Stimulated activated CD8-positive, alpha-beta memory T cell treated with anti-CD3 and anti-CD28 coated beads, Interleukin-4, amount 100 ng/mL, for 4 hours (primary cell): ENCODE measurements at places on chromosomes 7 and 10.

- DNase-seq = no peak
These were observed 90.1 kb downstream of the TEX36 start for GRCh38 chr10:125592897-125593296.

GRCh38 chr7:16347066-16347826 is 74.1 kb downstream of the CRPPA start:
- DNase-seq = no peak

DNA sequence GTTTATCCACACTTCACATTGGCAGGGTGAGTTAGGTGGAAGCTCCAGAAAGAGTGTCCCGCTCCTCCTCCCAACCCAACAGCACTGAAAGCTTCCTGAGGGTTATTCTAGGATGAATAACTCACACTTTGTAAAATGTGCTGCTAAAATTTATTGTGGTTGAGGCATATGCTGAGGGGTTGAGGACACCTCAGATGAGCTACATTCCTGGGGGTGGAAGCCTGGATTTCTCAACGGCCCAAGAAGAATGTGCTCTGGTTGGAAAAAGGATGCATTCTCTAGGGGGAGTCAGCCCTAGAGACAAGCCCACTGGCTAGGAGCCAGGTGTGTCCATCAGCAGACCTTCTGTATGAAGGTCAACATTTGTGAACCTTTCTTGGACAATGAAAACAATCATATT is 91.5 kb upstream of the PDE1C start:
- no peak for DNase-seq

GRCh38 chr10:637221-637620 is 52.2 kb downstream of the DIP2C start:
- no peak for DNase-seq

DNA sequence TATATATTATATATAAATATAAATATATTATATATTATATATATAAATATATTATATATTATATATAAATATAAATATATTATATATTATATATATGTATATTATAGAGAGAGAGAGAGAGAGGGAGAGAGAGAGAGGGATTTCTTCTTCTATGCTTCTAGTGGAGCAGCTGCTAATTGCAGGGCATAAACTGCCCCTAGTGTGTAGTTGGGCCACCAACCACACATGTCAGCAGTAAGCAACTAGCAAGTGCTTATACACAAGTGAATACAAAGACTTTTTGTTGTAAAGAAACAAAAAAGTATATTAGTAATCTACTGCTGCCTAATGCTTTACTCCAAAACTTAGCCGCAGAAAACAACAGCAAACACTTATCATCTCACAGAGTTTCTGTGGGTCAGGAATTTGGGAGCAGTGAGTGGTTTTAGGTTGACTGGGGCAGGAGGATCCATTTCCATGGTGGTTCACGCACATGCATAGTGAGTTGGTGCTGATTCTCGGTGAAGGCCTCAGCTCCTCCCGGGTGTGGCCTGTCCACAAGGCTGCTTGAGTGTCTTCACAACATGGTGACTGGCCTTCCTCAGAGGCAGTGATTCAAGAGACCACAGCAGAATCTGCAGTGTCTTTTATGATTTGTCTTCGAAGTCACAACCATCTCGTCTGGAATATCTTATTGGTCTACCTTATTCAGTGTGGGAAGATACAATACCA is 25.5 kb upstream of the BAG3 start:
- DNase-seq = no peak

DNA sequence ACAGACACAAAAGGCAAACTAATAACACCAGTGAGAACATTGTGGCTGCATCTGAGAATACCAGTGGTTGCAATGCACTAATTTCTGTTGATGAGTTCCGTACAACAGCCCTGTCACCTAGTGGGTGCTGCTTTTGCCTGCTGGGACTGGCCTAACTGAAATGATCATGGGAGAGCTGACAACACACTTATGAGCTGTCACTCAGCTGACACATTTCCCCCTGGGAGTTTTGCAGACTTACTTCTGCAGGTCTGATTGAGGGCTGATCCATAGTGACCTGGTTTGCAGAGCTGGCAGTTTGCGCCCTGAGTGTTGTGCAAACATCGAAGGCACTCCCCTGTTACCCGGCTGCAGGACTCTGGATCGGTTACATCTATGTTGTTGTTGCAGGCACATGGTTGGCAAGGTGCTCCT is 60.6 kb upstream of the LAMB1 start:
- DNase-seq = no peak

GRCh38 chr10:12605580-12606405 is 256.4 kb downstream of the CAMK1D start:
- DNase-seq = no peak

DNA sequence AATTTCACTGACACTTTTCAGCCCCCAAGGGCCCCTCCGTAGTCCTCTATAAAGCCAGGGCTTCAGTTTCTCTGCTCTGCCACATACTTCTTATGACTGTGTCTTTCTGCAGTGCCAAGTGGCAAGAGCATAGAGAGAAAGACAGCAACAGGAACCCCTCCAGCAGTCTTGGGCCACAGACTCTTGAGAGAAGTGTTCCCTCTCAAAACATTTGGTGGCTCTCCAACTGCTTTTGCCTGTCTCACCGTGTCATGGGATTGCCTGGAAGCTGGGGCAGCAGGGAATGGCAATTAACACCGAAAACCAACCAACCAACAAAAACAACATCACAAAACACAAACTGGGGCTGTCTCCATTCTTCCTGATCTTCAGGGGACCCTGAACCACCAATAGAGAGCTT is 73.8 kb upstream of the ELN start:
- no peak for DNase-seq

- DNase-seq = no peak
These were observed 447.4 kb upstream of the PFKP start for GRCh38 chr10:2619916-2620315.

DNA sequence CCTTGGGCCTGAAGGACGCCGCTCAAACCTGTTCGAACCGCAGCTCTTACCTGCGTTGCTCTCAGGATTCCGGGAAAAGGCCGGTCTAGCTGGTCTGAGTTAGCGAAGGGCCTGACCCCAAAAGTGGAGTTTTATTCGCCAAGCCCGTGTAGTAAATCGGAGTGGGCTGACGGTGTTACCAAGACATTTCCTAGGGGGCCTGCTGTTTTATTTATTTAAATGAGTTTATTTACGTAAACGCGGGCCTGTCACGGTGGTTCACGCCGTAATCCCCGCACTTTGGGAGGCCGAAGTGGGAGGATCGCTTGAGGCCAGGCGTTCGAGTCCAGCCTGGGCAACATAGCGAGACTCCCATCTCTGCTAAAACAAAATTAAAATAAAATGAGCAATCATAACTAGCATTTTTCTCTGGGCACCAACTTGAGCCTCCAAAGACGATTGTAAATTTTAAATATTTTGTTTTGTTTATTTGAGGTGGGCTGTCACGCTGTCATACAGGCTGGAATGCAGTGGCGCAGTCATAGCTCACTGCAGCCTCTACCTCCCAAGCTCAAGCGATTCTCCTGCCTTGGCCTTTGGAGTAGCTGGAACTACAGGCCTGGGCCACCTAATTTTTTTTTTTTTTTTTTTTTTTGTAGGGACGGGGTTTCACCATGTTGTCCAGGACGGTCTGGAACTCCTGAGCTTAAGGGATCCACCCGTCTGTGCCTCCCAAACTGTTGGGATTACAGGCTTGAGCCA is 903 bp downstream of the ZNF655 start:
- no peak for DNase-seq

GRCh38 chr7:124764051-124764846 is 1.3 kb downstream of the GPR37 start:
- no peak for DNase-seq
